ENCODE measurements at places on chromosomes 5 and 9.
A peak's percentile ranks its signal among the peaks of the same experiment; 100 is the strongest.

GRCh38 chr9:106019039-106019680 lies 324.8 kb downstream of the TMEM38B start:
- DNase-seq, result no peak

DNA sequence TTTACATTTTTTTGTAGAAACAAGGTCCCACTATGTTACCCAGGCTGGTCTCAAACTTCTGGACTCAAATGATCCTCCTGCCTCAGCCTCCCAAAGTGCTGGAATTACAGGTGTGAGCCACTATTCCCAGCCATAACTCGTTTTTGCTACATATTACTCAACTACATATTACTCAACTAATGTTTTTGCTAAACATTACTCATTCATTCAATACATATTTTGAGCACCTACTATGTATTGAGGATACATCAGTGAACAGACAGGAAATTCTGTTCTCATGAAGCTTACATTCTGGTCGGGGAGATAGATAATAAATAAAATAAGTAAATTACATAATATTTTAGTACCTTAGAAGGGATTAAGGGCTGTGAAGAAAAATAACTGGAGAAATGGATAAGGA lies 34.9 kb upstream of the STOM start:
- no peak for DNase-seq

- no peak for DNase-seq
Measured at GRCh38 chr5:151896031-151896691, 28.5 kb downstream of the GLRA1 start.

DNA sequence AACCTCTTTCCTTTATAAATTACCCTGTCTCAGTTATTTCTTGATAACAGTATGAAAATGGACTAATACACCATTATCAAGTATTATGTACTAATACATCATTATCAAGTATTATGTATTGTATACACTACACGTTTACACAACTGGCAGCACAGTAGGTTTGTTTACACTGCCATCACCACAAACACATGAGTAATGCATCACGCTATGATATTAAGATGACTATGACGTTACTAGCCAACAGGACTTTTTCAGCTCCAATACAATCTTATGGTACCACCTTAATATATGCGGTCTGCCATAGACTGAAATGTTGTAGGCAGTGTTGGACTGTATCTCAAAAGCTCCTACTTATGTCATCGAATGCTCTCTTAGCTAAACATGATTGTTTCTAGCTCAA lies 28.2 kb downstream of the PRELID2 start:
- no peak for DNase-seq

DNA sequence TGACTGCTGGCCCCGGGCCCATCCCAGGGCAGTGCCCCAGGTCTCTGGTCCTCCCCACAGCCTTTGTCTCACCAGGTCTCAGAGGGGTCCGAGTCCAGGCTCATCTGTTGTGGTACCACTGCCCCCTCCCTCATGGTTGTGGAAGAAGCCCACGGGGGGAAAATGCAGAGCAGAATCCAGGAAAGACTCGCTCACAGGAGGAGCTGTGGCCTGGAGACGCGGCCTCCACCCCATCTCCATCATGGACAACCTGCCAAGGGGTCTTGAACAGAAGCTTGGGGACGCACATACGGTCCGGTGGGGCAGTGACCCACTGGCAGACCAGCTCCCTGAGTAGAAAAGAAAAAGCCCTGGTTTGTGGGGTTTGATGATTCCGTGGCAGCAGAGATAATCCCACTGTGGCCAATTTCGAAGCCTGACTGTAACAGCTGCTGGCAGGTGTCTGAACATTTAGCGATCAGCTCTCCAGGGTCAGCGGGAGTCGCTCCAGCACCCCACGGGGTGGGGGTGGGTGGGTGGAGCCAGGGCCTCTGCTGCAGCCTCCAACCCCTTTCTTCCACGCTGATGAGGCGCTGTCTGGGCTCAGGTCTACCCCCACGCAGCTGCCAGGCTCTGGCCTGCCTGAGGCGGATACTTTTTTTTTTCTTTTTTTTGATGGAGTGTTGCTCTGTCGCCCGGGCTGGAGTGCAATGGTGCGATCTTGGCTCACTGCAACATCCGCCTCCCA lies 1.9 kb upstream of the GRIN1 start:
- no peak for DNase-seq

GRCh38 chr5:27172693-27173092 lies 134.3 kb upstream of the CDH9 start:
- DNase-seq, result no peak

DNA sequence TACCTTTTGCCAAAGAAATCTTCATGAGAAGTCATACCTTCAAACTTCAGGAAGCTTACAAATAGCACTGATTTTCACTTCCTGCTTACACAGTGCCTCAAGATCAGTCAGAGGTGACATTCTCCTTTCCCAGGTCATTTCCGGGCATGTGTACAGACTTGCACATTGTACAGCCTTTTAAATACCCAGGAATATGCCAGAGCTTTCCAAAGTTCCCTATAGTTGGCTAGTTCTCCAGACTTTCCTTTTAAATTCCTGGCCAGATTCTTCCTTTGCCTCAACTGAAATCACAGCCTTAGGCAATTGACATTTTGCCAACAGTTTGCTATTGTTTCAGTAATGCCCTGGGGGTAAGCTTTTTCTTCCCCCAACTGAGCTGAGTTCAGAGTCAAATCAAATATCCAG lies 47.2 kb downstream of the RFX3 start:
- no peak for DNase-seq

GRCh38 chr5:176658817-176659511 lies 11.7 kb downstream of the TSPAN17 start:
- DNase-seq, result no peak

DNA sequence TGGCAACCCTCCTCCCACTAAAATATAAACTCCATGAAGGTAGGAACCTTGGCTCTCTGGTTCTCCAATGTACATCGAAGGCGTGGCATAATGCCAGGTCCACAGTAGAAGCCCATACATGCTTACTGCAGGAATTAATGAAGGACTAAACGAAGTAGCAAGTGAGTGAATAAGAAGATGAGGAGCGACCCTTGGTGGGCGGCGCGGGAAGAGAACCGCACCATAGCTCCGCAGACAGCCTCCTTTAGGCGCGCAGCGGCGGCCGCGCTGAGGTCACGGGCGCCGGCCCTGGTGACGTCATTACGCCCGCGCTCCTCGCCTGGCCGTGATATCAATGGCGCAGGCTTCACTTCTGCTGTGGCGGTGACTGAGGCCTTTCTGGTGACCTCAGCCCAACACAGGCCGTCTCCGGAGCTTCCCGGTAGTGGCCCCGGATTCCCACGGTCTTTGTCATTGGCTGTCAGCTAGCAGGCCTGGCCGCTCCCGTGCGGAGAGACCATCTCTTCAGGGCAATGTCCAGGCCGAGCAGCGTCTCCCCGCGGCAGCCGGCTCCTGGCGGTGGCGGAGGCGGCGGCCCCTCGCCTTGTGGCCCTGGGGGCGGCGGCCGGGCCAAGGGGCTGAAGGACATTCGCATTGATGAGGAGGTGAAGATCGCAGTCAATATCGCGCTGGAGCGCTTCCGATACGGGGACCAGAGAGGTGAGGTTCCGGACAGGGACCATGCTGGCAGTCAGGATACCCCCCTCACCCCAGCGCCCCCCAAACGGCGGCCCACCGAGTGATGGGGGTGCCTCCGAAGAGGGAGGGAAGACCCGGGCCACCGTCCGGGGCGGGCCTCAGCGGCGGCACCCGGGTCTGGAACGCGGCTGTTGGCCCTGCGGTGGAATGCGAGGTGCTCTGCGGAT lies at the start of gene YTHDC2:
TSS of gene YTHDC2 (plus strand) at position 311 of the 905 bp plus-strand sequence. CDS start at position 513, 202 bp downstream.
- DNase-seq, result peak; percentile 75

- no peak for DNase-seq
Measured at GRCh38 chr5:54415147-54415546, 40.4 kb upstream of the HSPB3 start.

- DNase-seq, result no peak
Measured at GRCh38 chr5:2763533-2763794, 12.0 kb upstream of the IRX2 start.

- no peak for DNase-seq
Measured at GRCh38 chr9:12289711-12290110, 403.5 kb upstream of the TYRP1 start.

GRCh38 chr9:97560851-97561250 lies 59.4 kb downstream of the TMOD1 start:
- DNase-seq, result no peak

DNA sequence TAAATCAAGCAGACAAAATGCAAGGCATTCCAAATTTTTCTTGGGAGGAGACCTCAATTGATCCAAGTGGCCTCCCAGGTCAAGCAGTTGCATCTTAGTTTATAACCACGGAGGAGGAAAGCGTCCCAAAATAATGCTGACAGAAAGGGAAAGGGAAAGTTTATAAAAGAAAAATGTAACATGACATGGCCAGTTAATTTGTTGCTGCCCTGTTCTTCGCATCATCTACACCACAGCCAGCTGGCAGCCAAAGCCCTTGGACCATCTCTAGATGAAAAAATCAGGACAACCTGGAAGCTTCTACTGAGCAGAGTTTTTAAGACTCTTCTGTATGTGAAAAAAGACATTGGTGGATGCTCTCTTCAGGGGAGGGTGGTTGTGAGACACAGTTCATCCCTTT lies 128.8 kb upstream of the FBXL7 start:
- no peak for DNase-seq

DNA sequence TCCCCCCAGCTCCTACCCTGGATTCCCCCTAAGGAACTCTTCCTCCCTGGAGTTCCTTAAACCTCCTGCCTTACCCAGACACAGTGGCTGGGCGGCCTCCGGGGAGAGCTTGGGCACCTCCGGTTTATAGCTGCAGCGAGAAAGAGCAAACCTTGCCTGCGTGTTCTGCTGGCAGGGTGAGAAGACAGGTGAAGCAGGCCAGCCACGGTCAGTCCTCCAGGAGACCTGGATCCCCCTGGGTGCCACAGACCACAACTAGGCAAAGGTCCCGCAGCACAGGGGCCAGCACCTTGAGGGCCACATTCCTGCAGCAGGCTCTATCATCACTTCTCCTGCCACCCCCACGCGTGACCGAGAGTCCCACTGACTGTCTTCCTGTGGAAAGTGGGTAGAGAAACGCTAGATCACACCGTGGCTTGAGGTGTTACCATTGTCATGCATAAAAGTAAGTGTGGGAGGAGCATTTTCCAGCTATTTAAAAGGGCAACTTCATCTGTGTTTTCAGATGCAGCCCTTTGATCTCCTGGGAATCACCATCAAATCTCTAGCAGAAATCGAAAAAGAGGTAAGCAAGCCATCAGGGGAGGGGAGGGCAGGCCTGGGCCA lies 130.2 kb upstream of the LMX1B start:
- DNase-seq, result no peak

DNA sequence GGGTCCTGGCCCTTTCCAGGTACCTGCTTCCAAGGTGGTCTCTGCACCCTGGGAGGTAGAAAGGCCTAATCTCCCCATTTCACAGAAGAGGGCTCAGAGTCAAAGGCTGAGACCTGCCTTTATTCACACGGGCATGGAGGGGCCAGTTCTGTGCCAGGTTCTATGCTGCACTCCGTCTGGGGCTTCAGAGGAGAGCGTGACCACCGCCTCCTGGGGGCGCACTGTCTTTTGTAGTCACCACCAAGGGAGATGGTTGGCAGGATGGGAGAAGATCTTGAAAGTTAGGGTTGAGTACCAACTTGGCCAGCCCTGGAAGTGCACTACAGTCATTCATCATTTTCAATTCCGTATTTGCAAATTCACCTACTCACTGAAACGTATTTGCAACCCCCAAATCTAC lies 23.7 kb upstream of the PRDM12 start:
- no peak for DNase-seq

- DNase-seq, result no peak
Measured at GRCh38 chr5:135134691-135135381, 100.8 kb upstream of the PITX1 start.

DNA sequence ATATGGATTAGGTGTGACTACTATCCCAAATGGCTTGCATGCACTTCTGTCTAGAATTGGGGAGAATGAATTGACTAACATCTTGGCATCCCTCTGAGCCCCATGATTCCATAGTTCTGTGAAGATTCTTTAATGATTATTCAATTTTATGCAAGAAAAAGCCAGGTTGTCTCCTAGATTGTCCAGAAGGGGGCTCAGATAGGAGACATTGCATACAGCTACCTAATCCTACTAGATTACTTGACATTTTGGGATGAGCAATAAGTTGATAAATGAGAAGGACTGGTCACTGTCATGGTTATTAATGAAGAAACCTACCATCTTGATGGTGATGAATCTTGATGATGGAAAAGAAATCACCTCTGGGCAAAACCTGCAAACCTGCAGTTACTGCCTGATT lies 117.0 kb downstream of the CARTPT start:
- DNase-seq, result no peak

DNA sequence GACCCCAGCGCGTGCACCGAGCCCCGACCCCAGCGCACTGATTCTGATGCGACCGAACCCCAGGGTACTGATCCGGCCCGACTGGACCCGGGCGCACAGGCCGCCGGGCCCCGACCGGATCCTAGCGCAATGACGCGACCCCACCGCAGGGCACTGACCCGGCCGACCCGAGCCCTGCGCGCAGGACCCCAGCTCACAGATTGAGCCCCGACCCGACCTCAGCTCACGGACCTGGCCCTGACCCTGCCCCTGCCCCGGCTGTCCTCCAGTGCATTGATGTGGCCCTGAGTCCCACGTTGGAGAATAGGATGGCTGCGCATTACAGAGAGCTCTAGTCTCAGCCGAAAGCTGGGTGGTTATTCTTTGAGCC lies 438 bp downstream of the TRIP13 start:
- no peak for DNase-seq

GRCh38 chr5:159962214-159962613 lies 45.9 kb downstream of the ADRA1B start:
- no peak for DNase-seq

DNA sequence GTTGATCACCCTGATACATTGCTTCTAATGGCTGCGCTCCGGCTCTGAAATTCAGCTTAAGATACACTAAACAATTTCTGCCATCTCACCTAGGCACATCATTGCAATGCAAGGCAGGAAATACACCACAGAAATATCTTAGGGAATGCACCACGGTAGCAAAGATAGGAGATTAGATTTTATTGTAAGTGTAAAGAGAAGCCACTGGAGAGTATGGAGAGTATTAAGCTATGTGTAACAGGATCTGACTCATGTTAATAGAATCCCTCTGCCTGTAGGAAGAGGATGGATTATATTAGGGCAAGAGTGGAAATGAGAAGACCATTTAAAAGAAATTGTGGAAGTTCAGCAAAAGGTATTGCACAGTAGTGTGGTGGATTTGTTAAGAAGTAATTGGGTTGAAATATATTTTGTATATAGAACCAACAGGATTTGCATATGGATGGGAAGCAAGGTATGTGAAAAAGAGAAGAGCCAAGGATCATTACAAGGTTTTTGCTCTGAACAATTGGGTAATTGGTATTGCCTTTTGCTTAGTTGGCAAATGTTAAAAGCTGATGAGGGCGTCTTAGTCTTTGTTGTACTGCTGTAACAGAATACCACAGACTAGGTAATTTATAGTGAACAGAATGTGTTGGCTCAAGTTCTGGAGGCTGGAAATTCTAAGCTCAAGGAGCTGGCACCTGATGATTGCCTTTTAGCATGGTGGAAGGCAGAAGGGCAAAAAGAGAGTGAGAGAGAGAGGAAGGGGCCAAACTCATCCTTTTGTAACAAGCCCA lies 636.1 kb downstream of the PSAT1 start:
- no peak for DNase-seq

- no peak for DNase-seq
Measured at GRCh38 chr5:145856285-145856818, 16.5 kb downstream of the GRXCR2 start.
